Stimulated activated CD8-positive, alpha-beta memory T cell treated with anti-CD3 and anti-CD28 coated beads, Interleukin-4, amount 100 ng/mL, for 4 hours (primary cell): ENCODE measurements at places on chromosomes 3 and 15.

GRCh38 chr3:151067158-151067557 lies 18.3 kb upstream of the MED12L start:
- no peak for DNase-seq

GRCh38 chr3:78455712-78456433 lies 1311.9 kb downstream of the ROBO1 start:
- no peak for DNase-seq

GRCh38 chr3:43331381-43331780 lies 45.0 kb downstream of the SNRK start:
- no peak for DNase-seq

- DNase-seq = no peak
Observed at GRCh38 chr3:114143817-114144216, 35.0 kb downstream of the DRD3 start.

- no peak for DNase-seq
Observed at GRCh38 chr15:23566071-23566554, 639 bp downstream of the MKRN3 start.

- DNase-seq = no peak
Observed at GRCh38 chr15:64430000-64430735, 30.2 kb upstream of the ZNF609 start.

DNA sequence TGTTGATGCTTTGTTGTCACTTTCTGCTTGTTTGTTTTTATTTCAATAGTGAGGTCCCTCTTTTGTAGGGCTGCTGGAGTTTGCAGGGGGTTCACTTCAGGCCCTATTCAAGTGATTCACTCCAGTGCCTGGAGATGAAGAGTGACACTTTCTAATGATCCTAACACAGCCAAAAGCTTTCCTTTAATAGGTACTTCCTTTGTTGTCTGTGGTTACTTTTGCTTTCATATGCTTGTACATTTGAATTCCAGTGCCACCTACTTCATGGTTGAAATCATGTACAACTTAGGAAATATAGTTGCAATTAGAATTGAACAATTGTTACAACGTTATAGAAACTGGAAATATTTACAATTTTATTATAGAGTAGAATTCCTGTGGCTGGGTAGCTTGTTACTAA lies 466.8 kb upstream of the EPHA3 start:
- DNase-seq = no peak

GRCh38 chr15:53129121-53129904 lies 339.2 kb upstream of the ONECUT1 start:
- DNase-seq = no peak

DNA sequence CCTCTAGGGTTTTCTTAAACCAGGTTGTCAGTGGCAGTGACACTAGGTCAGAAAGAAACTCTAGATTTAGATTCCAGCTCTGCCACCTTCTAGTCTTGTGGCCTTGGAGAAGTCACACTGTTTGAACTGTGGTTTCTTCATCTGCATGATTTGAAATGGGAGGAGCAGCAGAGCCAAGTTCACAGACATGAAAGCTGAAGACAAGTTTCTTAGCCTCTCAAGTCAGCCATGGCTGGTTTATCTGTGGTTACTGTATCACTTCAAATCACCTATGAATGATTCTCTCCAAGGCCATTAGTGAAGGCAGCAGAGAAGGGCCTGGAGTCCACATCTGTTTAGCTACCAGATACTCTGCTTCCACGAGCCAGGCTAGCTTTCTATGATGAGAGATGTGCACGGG lies 15.6 kb downstream of the CLEC3B start:
- DNase-seq = no peak

DNA sequence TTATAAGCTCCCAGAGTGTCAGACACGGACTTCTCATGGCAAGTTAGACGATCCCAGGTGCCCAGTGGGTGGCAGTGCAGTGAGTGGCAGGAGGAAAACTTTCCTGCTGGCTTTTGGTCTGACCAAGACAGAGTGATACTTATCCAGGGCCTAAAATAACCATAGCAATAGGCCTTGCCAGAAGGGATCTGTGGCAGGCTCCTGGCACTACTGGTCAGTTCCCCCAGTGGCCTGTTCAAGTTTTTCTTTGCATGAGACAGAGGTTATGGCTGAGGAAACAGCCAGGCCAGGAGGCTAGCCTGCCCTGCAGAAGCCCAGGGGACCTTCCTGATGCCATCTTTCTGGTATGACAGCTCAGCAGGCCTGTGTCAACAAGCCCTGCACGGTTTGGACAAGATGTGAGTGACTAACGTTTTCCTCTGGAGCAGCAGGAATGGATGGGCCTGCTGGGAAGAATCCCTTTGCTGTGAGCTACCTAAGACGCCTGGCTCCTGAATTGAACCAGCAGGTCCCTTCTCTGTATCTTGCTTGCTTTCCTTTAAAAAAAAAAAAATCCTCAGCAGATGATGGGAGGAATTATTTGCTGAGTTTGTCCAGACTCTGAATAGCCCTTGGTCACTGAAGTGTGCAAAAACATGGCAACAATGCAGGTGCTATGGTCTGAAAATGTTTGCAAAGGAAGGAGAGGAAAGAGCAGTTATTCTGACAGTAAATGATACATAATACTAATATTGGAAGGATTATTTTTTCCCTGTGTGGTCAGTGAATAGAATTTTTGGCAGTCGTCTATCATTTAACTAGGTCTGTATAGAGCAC lies 18.0 kb downstream of the SCG5 start:
- DNase-seq = no peak

DNA sequence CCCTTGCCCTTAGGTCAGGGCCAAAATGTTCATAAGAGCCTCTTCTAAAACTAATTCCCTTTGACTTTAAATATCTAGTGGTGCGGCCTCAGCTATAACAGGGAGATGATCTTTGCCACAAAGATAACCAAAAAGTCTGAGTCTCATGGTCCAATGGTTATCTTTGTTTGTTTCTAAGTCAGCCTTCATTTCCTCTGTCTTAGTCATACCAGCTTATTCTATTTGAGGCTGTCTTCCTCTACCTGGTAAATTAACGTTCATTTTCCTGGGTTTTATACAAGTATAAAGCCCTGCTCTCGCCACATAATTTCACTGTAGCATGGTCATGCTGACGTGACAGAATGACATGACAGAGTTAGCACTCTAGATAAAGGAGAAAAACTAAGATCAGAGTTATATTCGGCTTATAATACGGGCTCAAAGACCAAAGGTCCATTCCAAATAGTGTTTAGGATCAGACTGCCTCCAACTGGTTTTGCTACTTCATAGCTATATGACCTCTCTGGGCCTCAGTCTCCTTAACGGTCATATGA lies 18.4 kb downstream of the ZNF860 start:
- no peak for DNase-seq

DNA sequence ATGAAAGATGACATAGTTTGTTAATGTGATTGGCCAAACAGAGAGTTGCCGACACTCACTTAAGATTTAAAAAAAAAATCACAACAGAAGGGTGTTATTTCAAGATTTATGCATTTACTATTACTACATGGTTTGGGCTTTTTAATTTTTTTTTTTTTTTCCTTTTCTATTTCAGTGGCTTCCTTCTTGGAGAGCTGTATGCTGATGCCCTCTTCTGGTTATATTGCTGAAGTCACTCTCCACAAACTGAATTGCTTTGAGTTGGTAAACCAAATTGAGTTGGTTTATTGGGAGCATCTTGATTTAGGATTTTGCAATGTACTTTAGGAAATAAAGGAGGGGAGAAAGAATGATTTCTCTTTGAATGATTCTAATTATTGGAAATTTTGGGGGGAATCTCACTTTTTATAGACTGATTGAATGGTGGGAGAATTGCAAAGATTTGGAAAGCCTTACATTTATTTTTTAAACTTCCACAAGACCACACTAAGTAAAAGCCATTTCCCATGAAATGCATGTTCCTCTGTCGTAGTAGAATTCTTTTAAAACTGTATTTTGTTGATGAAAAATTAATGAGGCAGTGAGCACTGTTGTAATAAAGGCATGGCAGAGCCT lies 186.6 kb upstream of the FEZF2 start:
- DNase-seq = no peak
